ENCODE measurements at places on chromosomes 1 and 21.

DNA sequence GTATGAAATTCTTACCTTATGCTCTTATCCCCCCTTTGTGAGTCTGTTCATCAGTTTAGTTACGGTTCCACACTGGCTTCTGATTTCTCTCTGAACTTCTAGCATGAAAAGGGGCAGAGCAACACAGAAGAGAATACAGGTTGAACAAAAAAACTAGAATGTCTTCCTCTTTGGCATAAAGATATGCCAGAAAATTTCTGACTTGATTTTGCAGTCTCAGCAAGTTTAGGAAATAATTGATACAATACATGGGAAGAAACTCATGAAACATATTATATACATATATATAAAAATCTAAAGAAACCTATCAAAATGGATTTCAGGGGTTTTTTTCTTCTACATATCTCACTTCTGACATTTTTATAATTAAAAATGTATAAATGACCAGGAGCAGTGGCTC is 27.0 kb downstream of the SH3GLB1 start:
- no peak for DNase-seq

- DNase-seq, result peak; percentile 72
Measured at GRCh38 chr1:168085401-168085872, 51.3 kb downstream of the GPR161 start.

DNA sequence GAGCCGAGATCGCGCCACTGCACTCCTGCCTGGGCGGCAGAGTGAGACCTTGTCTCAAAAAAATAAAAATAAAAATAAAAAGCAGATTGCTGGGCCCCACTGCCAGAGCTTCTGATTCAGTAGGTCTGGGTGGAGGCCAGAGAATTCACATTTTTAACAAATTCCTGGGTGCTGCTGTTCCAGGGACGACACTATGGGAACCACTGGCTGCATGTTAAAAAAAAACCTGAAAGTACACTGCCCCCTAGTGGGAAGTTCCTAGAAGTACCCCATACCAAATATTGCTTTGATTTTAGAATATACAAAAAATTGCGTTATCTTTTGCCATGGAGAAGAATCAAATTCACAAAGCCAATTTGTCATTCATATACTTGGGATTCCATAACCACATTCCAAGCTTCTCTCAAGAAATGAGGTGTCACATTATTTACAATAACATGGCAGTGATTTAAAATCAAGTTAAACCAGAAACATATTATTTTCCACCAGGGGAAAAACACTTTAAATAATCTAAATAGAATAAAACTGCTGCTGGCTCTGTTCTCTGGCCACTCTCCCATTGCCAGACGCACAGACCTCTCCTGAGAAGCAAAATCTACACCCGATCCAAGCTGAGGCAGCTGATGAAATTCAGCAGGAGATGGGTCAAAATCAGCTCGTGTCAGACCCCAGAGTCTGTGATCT is 27.4 kb downstream of the SYF2 start:
- DNase-seq, result no peak

DNA sequence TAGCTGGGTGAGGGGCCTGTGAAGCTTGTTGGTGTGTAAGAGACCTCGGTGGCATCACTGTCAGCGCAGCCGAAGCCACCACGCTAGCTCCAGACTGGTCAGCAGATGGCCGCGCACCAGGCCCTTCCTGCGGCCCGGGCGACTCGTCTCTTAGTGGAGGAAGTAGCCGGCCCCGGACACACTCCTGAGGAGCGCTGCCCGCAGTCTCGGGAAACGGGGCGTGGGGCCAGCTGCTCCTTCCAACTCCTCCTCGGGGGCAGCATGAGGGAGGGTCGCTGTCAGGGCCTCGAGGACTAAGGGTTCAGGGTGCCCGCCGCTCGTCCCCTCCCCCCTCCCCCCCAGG is 20.4 kb downstream of the H3-3A start:
- DNase-seq, result peak; percentile 68

GRCh38 chr1:216073793-216074595 is 349.3 kb downstream of the USH2A start:
- DNase-seq, result no peak

GRCh38 chr1:197850042-197850441 is 52.4 kb upstream of the C1orf53 start:
- no peak for DNase-seq

Measured in right atrium auricular region (tissue), 2 donors.